ENCODE measurements at places on chromosomes 6 and 20.

GRCh38 chr6:79546186-79546585 lies 9.0 kb upstream of the LCA5 start:
- peak; percentile 18 for DNase-seq

GRCh38 chr6:44680202-44680720 lies 292.8 kb downstream of the CDC5L start:
- DNase-seq: no peak

GRCh38 chr20:53352727-53353440 lies 240.8 kb downstream of the ZNF217 start:
- no peak for DNase-seq

DNA sequence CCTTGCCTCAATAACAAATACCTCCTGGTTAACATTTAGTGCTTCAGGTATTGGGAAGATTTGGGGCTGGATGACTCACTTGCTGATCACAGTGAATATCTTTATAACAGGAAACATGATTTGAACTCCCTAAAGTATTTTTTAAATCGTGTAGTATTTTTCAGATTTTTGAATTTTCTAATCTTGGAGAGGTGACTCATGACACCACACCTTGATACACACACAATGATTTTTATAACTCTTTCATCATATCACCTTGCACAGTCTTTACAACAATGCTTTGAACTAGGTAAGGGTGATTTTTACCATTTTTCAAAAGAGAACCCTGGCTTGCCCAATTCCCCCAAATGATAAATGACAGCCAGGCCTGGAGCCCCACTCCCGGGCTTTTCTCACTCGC lies 273.5 kb downstream of the UST start:
- DNase-seq: no peak

DNA sequence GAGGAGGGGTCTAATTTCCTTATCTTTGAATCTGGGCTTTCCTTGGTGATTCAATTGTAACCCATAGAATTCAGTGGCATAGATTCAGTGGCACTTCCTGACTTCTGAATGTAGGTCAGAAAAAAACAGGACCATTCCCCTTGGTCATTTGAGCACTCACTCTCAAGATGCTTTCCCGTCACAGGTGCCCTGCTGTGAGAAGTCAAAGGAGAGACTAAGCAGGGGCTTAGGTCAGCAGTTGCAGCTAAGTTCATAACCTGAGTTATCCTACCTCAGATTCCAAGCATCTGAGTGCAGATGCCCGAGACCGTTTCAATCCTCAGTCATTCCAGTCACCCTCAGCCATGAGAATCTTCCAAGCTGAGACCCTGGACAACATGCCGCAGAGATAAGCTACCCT lies 506.6 kb downstream of the FRK start:
- DNase-seq: no peak

DNA sequence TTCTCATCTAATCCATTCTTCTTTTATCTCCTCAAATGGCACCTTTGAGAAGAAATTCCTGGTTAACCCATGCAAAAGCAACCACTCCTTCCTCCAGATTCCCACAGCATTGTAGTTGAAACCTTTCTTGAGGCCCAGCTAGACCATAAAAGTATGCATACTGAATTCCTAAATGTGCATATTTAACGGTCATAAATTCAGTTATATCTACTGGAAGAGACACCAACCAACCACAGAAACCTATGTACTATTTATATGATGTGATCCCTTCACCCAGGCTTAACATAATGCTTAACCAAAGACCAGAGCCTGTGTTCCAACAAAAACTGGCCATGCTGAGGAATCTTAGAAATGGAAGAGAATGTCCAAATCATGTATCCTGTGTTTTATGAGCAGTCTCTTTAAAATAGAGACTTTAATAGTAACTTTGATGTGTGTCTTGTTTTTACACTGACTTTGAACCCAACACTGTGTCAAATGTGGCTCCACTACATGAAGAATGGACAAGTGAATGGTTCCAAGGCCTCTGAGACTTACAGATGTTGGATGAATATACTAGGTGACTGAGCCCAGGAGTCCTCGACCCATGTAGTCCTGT lies 11.4 kb upstream of the TAF8 start:
- no peak for DNase-seq

- DNase-seq: peak; percentile 67
Measured at GRCh38 chr6:12289365-12289919, 719 bp upstream of the EDN1 start.

GRCh38 chr6:100314186-100314585 lies 150.5 kb downstream of the SIM1 start:
- no peak for DNase-seq

- DNase-seq: peak; percentile 52
Measured at GRCh38 chr6:99746261-99746895, 139.7 kb downstream of the PRDM13 start.

- DNase-seq: no peak
Measured at GRCh38 chr20:63946986-63947637, 9.1 kb downstream of the UCKL1 start.

- no peak for DNase-seq
Measured at GRCh38 chr6:1464781-1465370, 75.5 kb downstream of the FOXF2 start.

DNA sequence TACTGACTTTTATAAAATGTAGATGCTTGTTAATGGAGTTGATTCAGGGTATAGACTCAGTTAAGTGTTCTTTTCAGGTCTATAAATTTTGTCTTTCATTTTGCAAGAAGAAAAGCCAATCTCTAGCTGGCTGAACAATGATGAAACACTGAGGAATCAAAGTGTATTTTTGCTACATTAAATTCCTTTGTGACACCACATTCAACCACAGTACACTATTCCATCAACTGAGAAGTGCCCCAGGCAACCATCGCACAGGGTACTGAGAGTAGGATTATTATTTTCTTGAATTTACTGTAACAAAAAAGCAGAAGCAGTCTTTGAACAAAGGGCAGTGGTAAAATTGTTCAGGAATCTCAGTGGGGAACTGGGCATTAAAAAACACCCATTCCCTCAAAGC lies 83.6 kb downstream of the PREP start:
- DNase-seq: no peak

- DNase-seq: peak; percentile 57
Measured at GRCh38 chr6:26607434-26608230, 10.9 kb downstream of the ABT1 start.

- peak; percentile 25 for DNase-seq
Measured at GRCh38 chr6:105896052-105896820, 189.9 kb upstream of the PRDM1 start.

DNA sequence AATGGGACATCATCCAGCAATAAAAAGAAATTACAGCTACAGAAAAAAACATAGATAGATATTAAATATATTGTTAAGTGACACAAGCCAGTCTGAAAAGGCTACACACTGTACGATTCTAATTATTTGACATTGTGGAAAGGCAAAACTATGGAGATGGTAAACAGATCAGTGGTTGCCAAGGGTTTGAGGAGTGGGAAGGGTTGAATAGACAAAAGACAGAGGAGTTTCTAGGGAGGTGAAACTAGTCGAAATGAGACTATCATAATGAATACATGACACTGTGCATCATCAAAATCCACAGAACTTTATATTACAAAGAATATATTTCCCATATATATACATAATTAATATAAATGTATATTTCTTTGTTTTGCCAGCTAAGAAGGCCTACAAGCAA lies 9.8 kb downstream of the EPM2A start:
- no peak for DNase-seq

DNA sequence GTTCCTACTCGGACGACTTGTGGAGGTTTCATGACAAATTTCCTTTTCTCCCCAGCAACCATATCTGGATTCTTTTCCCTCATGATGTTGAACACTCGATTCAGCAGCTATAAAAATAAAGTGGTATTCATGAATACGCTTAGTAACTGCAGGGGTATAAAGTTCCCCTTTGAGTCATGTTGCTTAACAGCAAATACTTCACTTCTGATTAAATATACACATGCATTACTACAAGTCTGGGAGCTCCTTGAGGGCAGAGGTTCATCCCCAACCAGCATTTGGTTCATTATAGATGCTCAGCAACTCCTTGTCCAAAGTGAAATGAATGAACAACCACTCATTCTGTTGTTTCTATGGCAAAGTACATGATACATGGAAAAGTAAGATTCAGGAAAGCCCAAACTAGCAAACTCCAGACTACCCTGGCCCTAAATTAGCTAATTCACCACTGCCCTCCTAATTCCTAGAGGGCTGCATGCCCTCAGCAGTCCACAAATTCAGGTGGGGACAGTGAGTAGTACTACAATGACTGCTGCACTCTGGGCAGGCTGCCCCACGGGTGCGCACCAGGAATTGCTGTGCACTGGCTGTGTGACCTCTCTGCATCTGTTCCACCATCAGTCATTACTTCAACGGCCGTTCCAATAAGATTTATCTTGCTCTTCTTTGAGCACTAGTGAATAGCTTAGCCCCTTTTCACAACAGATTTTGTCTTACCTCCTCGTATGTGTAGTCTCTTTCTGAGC lies 15.2 kb downstream of the EIF2S2 start:
- no peak for DNase-seq

DNA sequence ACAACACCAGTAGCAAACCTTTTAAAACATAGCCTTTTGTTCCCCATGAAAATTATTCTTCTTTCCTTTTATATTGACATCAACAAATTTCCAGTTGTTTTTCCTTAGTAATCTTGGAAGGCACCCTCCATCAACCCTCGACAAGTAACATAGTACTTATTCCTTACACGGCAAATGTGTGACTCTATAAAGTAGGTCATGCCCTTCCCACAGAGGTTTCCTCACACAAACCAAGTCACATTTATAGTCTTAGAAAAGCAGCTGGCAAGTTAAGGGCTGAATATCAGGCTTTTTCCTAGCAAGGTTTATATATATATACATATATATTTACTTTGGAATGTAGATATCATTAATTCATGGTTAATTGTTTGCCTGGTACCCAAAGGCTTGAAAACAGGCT lies 371.5 kb downstream of the SYNE1 start:
- no peak for DNase-seq

- peak; percentile 13 for DNase-seq
Measured at GRCh38 chr6:158205169-158205944, 37.2 kb downstream of the GTF2H5 start.

DNA sequence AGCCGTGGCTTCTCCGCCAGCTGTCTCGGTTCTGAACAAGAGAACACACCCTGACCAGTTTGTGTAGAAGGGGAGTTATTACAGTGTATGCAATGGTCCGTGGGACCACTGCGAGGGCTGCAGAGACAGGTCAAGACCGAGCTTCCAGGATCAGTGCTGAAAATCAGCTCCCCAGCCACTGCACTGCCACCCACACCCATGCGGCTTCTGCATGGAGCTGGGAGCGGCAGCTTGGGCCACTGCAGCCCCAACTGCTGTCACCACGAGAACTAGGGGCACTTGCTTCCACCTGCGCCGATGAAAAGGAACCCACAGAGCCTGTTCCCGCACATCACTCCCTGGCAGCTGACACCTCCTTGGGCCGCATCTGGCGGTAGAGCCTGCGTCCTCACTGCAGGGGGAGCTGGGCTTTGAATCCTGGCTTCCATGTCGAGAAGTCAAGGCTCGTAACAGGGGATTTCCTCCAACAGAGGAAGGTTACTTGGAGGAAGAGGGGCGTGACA lies 56.2 kb downstream of the TMEM242 start:
- no peak for DNase-seq

DNA sequence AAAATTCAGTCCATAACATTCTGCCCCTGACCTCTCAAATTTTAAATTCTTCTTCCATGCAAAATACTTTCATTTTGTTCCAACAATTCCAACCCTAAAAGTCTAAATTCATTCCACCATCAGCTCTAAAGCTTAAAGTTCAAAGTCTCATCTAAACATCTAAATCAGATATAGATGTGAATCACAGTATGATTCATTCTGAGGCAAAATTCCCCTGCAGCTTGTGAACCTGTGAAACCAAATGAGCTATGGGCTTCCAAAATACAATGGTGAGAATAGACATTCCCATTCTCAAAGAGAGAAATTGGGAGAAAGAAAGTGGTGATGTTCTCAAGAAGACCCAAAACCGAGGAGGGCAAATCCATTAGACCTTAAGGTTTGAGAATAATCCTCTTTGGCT lies 309.8 kb downstream of the HIVEP2 start:
- DNase-seq: no peak

DNA sequence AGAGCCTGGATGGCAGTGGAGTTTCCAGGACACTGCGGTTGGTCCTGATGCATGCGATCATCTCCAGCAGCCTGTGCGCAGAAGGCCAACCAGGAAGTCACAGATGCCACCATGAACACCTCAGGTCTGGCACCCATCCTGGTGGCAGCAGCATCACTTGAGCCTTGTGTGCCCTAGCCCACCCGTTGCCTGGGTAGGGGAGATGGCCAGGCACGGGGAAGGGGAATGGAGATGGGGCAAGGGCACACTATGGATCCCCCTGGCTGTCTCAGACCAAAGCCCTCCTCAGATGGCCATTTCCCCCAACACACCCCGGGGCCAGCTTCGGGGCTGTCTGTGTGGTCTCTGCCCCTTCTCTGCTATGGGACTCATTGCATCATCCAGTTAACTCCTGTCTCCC lies 58.3 kb downstream of the GNAS-AS1 start:
- no peak for DNase-seq

GRCh38 chr6:105836889-105837288 lies 249.2 kb upstream of the PRDM1 start:
- DNase-seq: peak; percentile 10

GRCh38 chr20:61371501-61372136 lies 119.6 kb downstream of the CDH4 start:
- no peak for DNase-seq

DNA sequence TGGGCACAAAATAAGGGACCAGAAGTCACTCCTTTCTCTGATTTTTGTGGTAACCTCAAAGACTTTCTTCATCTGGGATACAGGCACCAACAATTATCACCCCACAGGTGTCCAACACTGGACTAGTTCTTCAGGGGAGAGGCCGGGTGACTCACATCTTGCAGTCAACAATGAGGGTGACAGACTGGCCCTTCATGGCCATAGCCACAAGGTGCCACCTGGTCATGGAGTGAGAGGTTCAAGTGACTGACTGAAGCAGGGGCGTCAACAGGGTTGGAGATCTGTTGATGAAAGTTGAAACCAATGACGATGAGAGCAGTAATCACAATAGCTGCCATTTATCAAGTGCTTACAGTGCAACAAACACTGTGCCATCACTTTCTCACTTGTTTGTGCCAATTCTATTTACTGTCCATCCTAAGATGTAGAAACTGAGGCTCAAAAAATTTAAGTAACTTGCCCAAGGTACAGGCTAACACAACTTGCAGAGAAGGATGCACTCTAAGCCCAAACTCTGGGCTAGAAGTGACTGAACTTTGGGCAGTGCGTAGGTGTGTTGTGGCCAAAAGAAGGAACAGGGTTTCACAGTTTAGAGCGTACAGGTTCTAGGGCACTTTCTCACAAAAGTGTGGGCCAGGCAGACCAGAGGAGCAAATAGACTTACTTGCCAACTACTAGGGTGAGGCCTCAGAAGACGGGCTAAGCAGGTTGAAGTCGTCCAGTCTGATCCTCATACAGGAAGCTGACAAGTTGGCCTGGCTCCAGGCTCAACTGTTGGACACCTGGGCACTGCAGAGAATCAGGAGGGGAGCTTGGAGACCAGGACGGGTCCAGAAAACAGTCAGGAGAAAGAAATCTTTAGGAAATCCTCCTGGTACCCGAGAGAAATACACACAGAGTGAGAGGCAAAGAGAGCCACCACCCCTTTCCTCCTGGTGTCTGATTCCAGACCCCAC lies 30.4 kb downstream of the HLA-DPB1 start:
- no peak for DNase-seq

- no peak for DNase-seq
Measured at GRCh38 chr6:166333172-166333995, 9.0 kb downstream of the SFT2D1 start.

GRCh38 chr6:147654103-147654845 lies 145.8 kb downstream of the SAMD5 start:
- DNase-seq: peak; percentile 2

GRCh38 chr6:111070105-111071005 lies 16.9 kb upstream of the SLC16A10 start:
- no peak for DNase-seq

Data from kidney glomerular epithelial cell (primary cell).